ENCODE measurements at places on chromosomes 6 and 20. TPM values are rescaled to one million over a fixed set of nuclear protein-coding genes. Genes with fewer than 3 reads are reported as not detected.

- DNase-seq: no peak
Measured at GRCh38 chr6:52739627-52740026, 23.6 kb downstream of the GSTA2 start.

DNA sequence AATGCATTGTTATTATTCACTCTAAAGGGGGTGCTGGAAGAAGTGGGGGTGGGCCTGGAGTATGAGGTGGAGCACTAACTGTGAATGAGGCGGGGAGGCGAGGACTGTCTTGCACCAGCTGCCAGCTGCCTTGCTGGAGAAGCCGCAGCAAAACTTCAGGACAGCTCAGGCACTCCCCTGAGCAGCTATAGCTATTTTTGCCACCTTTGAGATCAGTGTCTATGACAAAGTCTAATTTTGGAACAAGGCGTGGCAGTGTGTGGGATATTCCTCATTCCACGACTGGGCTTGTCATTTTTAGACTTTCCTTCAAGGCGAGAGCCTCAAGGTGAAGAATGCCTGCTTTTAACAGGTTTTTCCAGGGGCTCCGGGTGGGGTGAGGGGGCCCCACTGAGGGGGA lies 143.8 kb downstream of the DOK5 start:
- DNase-seq: no peak

DNA sequence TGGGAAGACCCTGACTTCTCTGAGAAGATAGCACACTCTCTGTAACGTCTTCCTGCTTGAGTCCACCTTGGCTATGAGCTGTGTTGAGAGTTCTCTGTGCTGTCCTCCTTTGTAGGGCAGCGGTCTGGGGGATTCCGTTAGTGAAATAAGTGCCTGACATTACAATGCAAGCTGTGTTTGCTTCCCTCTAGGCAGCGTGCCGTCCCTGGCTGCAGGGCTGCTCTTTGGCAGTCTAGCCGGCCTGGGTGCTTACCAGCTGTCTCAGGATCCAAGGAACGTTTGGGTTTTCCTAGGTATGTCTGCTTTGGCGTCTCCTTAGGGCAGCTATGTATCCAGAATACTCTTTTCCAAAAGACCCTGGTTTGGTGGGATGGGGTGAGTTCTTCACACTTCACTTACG lies 2.8 kb downstream of the TMEM14C start:
- DNase-seq: no peak

The RAD21L1 gene
- not detected for polyA plus RNA-seq

DNA sequence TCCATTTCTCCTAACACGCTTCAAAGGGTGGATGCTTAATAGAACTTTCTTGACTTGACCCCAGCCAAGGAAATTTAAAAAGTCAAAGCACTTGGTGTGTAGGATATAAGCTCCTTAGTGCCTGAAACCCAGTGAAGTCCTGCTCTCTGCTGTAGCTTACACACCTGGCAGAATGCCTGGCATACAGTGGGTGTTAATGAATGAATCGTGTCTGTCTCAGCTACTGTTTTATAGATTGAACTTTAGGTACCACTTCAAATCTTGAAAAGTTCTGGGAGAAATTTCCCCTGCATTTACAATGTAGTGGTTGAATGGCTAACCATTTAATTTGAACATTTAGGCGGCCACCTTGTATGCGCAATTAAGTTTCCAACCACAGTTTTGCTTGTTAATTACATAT lies 70.5 kb upstream of the ZNF217 start:
- no peak for DNase-seq

- DNase-seq: no peak
Measured at GRCh38 chr20:10430704-10431103, 3.3 kb downstream of the MKKS start.

- no peak for DNase-seq
Measured at GRCh38 chr6:109434456-109434855, 6.0 kb downstream of the PPIL6 start.
